ENCODE measurements at places on chromosomes 7 and 10.

DNA sequence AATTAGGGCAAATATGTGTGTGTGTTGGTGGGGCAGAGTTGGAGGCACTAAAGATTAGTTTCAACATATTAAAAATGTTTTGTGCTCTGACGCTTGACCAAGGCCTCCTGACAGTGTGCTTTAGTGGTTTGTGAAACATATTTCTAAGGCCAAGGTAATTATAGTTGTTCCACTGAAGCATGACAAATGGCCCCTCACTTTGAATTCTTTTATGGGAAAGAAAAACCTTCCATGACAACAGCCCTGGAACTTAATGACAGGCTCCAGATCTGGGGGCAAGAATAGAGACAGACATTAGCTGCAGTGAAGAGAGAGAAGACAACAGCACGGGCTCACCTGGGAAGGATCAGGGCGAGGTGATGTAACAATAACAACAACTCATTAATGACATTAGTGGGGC, 155.8 kb downstream of the CHN2 start:
- DNase-seq = no peak

DNA sequence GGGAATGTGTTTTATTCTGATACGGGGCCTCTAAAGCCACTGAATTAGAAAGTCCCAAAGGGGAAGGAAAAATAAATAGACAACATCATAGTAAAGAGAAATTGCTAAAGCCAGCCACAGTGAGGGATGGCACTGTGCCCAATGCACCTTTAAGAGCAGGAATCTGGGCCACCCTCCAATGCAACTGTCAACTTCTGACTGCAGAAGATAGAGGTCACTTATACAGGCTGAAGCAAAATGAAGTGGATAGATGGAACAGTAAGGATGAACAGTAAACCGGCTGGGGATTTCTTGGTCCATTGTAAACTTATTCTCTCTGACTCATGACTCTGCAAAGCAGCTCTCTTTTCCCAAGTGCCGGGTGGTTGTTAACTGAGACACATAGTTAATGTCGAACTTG, 54.0 kb upstream of the KCNIP2 start:
- no peak for DNase-seq

DNA sequence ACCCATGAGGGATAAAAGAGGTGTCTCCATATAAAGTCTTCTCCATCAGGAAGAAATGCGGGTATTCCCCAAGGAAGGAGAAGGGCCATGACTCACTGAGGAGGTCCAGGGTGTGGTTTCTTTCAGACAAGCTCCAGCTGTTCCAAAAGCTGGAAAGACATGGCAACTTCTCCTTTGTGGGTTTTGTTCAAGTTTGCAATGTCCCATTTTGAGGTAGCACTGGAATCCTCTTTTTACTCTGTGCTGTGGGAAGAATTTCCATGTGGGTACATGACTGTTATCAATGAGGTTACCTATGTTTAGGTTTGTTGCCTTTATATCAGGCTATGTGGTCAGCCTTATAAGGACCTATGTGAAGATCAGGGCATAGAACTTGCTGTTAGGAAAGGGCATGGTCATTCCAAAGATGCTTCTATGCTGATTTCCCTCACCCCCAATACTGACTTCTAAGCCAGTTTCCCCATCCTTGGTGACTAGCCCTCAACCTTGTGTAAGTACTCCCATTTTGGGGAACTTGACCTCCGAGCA, 697.5 kb downstream of the INHBA start:
- no peak for DNase-seq

GRCh38 chr10:93818086-93818485, 60.4 kb downstream of the LGI1 start:
- DNase-seq = no peak

GRCh38 chr7:133183042-133183794, 69.7 kb upstream of the EXOC4 start:
- DNase-seq = no peak

DNA sequence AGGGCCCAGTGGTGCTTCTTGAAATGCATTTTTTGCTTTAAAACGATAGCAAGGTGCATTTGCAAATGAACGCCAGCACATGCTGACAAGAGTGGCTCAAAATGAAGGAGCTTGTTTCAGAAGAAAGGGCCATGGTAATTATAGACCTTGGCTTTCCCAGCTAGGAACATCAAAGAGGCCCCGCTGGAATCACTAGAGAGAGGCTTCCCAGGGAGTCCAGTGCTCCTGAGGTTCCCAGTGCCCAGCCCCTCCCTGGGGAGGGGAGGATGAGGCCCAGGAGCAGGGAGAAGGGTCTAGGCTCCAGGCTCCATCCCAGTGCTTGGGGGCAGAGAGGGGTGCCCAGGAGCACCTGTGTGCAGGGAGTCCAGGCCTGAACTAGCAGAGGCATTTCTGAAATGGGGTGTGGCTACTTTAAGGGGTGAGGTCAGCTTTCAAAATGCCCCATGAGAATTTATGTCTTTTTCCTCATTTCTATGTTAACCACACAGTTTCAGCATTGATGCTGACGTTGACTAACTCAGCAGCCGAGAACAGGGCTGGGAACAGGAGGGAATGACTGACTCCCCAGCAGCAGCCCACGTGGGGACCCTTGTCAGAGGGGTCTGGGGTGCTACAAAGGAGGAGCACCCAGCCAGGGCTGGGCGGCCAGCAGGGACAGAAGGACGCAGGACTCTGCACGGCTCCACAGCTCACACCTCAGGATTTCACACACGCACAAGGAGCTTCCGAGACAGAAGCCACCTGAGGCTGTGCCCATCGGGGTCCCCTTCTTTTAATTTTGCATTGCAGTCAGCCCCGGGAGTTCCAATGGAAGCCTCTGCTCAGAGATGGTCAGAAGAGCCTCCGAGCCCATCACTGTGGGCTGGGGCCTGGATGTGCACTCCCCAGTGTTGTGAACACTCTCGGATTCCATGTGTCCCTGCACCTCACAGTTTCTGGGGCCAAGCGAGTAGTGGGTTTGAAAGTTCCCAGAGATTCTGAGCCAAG, 570.2 kb downstream of the PTPRN2 start:
- no peak for DNase-seq

- no peak for DNase-seq
Observed at GRCh38 chr10:92816091-92816531, 32.2 kb upstream of the EXOC6 start.
